ENCODE measurements at places on chromosomes 12 and 14. TPM values are rescaled to one million over a fixed set of nuclear protein-coding genes. Genes with fewer than 3 reads are reported as not detected.

DNA sequence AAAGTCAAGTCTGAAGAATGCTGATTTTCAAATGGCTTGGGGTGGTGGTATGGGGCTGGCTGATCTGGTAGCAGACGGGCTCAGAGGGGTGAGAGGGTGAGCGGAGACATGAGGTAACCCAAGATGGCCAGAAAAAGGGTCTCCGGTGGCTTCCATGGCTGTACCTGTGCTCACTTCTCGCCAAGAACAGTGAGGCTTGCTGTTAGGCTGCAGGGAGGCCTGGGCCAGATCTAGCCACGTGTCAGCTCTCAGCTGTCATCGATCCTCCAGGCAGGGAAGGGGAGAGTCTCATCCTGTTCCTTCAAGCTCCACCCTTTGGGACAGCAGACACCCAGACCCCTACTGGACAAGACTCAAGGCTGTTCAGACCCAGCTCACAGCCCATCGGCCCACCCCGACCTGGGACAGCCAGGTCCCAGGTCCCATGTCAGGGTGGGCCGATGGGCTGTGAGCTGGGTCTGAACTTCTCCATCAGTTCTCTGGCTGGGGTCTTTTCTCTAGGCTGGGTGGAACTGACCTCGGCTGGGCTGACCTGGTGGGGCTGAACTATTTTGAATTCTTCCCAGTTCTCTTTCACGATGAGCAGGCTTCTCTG is 9.0 kb downstream of the LRTM2 start:
- no peak overlapping the region for H3K27ac ChIP-seq
- no peaks in the 10 kb centered on the region for H3K4me1 ChIP-seq
- H3K4me3 ChIP-seq = no peak overlapping the region
- no peak for DNase-seq

DNA sequence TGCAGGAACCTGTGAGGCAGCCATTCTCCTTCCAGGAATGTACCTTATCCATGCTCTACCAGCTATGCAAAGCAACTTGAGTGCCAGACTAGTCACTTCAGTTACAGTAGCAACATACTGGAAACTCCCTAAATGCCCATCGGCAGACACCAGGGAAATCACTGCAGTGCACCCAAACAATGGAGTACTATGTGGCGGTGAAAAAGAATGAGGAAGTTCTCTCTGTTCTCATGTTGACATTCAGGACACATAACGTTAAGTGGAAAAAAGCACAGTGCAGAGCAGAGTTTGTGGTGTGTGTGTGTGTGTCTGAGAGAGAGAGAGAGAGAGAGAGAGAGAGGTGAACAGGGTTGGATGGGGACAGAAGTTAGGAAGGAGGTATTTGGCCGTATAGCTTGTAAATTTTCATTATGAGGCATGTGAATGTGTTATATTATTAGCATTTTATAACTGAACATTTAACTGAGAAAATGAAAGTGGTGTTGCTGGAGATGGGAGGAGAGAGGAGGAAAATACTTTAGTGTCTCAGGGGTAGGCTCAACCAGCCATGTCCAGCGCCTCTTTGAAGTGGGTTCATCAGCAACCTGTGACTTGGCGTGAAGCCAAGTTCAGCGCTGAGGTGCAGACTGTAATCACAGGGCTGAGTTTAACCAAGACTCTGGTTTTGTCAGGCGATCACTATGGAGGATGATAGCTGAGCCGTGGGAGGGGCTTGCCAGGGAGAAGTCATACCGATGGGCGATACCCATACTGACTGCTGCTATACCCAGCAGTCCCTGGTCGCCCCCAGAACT is 17.3 kb downstream of the TNFAIP2 start:
- peaks cover 9% of the 10 kb centered on the region for H3K4me1 ChIP-seq
- no peak overlapping the region for H3K4me3 ChIP-seq
- H3K27me3 ChIP-seq = no peaks in the 10 kb centered on the region

Gene CATSPERB
- 6.1 TPM for polyA plus RNA-seq

- H3K27me3 ChIP-seq = no peaks in the 10 kb centered on the region
- H3K4me1 ChIP-seq = peaks cover 14% of the 10 kb centered on the region
- no peak for DNase-seq
- no peak overlapping the region for H3K27ac ChIP-seq
- H3K4me3 ChIP-seq = no peak overlapping the region
These were observed 149.5 kb upstream of the DIO3 start for GRCh38 chr14:101411779-101412178.

Gene ASPG
- 3.3 TPM for polyA plus RNA-seq

GRCh38 chr12:68011882-68012207 is 22.6 kb downstream of the IFNG-AS1 start:
- no peak for DNase-seq
- H3K4me1 ChIP-seq = no peaks in the 10 kb centered on the region
- no peak overlapping the region for H3K27ac ChIP-seq
- H3K27me3 ChIP-seq = no peaks in the 10 kb centered on the region

DNA sequence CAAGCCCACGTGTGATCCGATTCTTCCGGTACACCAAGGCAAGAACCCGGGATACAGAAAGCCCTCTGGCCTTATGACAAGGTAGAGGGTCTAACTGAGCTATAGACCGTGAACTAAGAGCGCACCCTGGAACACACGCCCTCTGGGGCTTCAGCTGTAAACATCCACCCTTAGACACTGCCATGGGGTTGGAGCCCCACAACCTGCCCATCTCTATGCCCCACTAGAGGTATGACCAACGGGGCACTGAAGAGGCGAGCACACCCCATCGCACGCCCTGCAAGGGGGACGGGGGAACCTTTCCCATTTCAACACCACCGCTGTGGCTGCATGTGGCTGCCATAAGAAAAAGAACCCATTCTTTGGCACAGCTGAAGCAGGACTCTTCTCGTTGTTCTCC is 1206.0 kb upstream of the TMEM132C start:
- no peak overlapping the region for H3K27ac ChIP-seq
- no peaks in the 10 kb centered on the region for H3K4me1 ChIP-seq
- H3K4me3 ChIP-seq = peak overlapping the region; percentile 42
- H3K27me3 ChIP-seq = no peaks in the 10 kb centered on the region
- no peaks in the 10 kb centered on the region for H3K36me3 ChIP-seq
- DNase-seq = no peak

DNA sequence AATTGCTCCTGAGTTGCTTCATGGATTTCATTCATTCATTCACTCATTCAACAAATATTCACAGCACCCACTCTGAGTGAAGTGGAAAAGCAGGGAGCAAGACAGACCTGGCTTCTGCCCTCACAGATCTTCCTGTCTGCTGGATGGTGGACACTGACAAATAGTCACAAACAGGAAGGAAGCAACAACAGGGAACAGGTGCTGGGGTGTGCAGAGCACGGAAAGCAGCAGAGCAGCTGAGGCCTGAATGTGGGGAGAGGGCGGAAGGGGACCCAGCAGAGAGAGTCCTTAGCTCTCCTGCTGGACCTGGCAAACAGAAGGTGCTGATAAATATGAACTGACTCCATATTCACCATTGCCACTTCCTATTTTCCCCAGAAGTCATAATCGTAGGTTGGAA is 54.4 kb downstream of the SETD3 start:
- DNase-seq = no peak
- no peak overlapping the region for H3K27ac ChIP-seq
- no peak overlapping the region for H3K4me3 ChIP-seq
- H3K36me3 ChIP-seq = no peaks in the 10 kb centered on the region
- H3K4me1 ChIP-seq = no peaks in the 10 kb centered on the region
- no peaks in the 10 kb centered on the region for H3K27me3 ChIP-seq

DNA sequence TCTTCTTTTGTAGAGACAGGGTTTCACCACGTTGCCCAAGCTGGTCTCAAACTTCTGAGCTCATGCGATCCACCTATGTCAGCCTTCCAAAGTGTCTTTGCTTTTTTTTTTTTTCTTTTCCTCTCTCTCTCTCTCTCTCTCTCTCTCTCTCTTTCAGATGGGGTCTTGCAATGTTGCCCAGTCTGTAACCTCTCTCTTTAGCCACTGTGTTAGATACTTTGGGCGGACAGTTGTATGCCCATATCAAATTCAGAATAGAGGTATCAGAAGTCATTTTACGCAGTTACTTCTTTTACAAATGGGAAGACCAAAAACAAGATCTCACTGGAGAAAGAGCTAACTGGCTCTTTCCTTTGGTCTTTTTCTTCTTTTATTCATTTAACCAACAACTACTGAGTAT is 6.7 kb downstream of the HEBP1 start:
- H3K4me3 ChIP-seq = no peak overlapping the region
- no peaks in the 10 kb centered on the region for H3K27me3 ChIP-seq
- no peak for DNase-seq
- peaks cover 10% of the 10 kb centered on the region for H3K4me1 ChIP-seq
- peak overlapping the region; percentile 3 for H3K27ac ChIP-seq

GRCh38 chr12:71426300-71427047 is 13.1 kb upstream of the LGR5 start:
- no peak overlapping the region for H3K4me3 ChIP-seq
- no peak for DNase-seq
- no peaks in the 10 kb centered on the region for H3K27me3 ChIP-seq
- no peaks in the 10 kb centered on the region for H3K4me1 ChIP-seq
- no peak overlapping the region for H3K27ac ChIP-seq

Gene OR4Q3
- not detected for polyA plus RNA-seq

GRCh38 chr12:1591543-1591942 is 2.8 kb downstream of the FBXL14 start:
- no peaks in the 10 kb centered on the region for H3K36me3 ChIP-seq
- peak overlapping the region; percentile 83 for H3K4me3 ChIP-seq
- peaks cover 31% of the 10 kb centered on the region for H3K4me1 ChIP-seq
- no peaks in the 10 kb centered on the region for H3K27me3 ChIP-seq

Gene GALC
- polyA plus RNA-seq = 50.7 TPM

Gene PTCSC3
- not detected for polyA plus RNA-seq

DNA sequence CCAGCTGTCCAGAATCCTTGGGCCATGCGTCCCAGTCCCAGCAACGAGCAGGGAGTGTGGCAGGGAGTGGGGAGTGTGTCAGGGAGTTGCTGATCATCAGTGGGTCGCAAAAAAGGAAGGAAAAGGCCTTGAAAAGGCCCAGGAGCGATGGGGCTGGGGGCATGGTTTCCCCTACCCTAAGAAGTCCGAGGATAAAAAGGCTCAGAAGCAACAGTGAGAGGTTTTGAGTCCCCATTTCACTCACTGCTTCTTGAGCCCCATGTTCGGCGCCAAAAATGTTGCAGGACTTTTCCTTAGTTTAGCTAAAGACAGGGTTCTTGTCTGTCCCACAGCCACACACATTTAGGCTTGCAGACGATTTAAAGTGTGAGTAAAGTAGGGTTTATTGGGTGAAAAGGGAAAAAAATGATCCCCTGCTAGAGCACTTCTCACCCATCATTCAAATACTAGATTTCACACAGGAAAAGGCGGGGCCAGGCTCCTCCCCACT is 189.5 kb downstream of the KCNC2 start:
- H3K27me3 ChIP-seq = no peaks in the 10 kb centered on the region
- H3K4me1 ChIP-seq = no peaks in the 10 kb centered on the region
- no peak for DNase-seq
- H3K4me3 ChIP-seq = no peak overlapping the region
- H3K27ac ChIP-seq = no peak overlapping the region

GRCh38 chr14:92914087-92914656 is 8.8 kb upstream of the CHGA start:
- no peak overlapping the region for H3K4me3 ChIP-seq
- no peaks in the 10 kb centered on the region for H3K4me1 ChIP-seq
- no peak overlapping the region for H3K27ac ChIP-seq

Gene TTC9
- polyA plus RNA-seq = 1.5 TPM

GRCh38 chr14:104942586-104942985 is 17.9 kb downstream of the PLD4 start:
- no peaks in the 10 kb centered on the region for H3K27me3 ChIP-seq
- H3K27ac ChIP-seq = no peak overlapping the region
- H3K4me3 ChIP-seq = no peak overlapping the region
- DNase-seq = no peak
- H3K36me3 ChIP-seq = no peaks in the 10 kb centered on the region

DNA sequence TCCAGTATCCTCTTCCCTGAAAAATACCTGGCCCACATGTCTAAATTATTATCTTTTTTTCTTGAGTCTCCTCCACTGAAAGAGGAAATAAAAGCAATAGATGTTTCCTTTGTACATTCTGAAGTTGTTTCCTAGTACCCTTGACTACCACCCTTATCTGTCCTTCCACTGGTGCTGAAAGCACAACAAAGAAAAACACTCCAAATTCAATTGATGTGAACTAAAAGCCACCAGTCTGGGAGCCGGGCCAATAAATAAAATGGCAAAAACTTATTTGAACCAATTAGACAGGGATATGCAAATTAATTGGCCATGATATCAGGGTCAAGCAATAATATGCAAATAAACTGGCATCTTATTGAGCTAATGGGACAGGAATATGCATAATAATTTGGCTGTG is 330.5 kb downstream of the PAWR start:
- no peak overlapping the region for H3K27ac ChIP-seq
- H3K27me3 ChIP-seq = no peaks in the 10 kb centered on the region
- no peak for DNase-seq
- H3K4me1 ChIP-seq = no peaks in the 10 kb centered on the region
- no peaks in the 10 kb centered on the region for H3K36me3 ChIP-seq

Gene TRIM9
- polyA plus RNA-seq = 2.1 TPM

Gene GLI1
- polyA plus RNA-seq = 9.3 TPM

Gene CIROP
- polyA plus RNA-seq = not detected

- H3K4me1 ChIP-seq = no peaks in the 10 kb centered on the region
- H3K4me3 ChIP-seq = no peak overlapping the region
- no peak overlapping the region for H3K27ac ChIP-seq
- no peak for DNase-seq
These were observed 221.2 kb downstream of the NELL2 start for GRCh38 chr12:44654646-44655639.

- H3K4me1 ChIP-seq = no peaks in the 10 kb centered on the region
- no peak for DNase-seq
- no peaks in the 10 kb centered on the region for H3K27me3 ChIP-seq
- H3K36me3 ChIP-seq = no peaks in the 10 kb centered on the region
These were observed 78.0 kb downstream of the IFNG start for GRCh38 chr12:68081561-68081960.

Gene BDKRB2
- polyA plus RNA-seq = 2.9 TPM

DNA sequence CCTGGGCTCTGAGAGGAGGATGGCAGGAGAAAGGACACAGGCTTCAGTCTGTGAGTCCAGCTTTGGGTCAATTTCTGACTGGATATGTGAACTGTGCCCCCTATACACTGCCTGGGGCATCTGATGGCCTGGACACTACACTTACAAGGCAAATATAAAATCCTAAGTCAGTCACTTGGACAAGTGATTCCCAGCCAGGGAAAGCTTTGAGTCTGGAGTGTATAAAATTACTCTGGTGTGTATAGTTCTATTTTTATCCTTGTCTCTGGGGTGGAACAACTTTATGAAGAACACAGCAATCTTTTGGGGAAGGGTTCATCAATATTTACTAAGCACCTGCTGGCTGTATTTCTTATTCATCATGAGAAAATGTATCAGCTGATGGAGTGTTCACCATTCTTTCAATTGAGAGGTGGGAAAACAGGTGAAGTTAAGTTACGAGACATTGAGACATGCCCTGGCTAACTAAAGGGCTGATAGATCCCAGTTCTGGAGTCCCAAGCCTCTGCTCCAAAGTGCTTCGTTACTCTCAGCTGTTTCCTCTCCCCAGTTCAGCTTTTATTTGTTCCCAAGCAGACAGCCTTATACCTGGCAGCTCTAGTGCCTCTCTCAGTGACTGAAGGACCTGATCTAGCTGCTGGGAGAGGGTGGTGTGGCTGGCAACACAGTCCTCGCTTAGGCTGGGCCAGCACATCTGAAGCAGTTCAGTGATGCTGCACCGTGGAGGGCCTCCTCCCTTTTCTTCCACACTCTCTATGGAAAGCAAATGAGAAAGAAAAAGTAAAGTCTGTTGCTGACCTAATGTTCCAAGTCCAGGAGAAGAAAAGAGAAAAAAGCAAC is 30.9 kb downstream of the ZFYVE26 start:
- H3K4me1 ChIP-seq = no peaks in the 10 kb centered on the region
- H3K27ac ChIP-seq = no peak overlapping the region
- H3K4me3 ChIP-seq = no peak overlapping the region

All from testis (tissue), 5 donors.